ENCODE measurements at places on chromosomes 1 and 21.

- DNase-seq, result no peak
Measured at GRCh38 chr1:217088521-217089284, 365.5 kb upstream of the ESRRG start.

GRCh38 chr21:46193829-46194373 lies 9.6 kb upstream of the SPATC1L start:
- DNase-seq, result no peak

DNA sequence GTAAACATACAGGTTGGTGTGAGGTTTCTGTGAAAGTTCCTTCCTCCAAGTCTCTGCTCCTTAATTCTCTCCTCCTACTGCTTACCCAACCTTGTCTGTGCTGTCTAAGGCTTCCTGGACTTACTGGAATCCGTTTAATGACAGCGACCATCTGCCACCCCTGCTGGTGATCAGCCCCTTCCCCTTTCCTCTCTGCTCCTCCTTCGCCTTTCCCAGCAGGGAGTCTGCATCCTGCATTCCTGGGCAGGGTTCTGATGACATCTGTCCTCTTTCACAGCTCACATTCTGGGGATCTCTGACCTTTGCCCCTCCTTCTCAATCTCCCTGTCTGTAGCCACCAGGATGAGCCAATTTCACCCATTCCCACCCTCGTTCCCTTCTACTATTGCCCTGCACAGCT lies 66.5 kb downstream of the KIRREL1 start:
- DNase-seq, result no peak

GRCh38 chr1:40450495-40451237 lies 390 bp downstream of the ZFP69B start:
- peak; percentile 18 for DNase-seq

GRCh38 chr1:33394770-33395169 lies 36.1 kb downstream of the PHC2 start:
- no peak for DNase-seq

- peak; percentile 85 for DNase-seq
Measured at GRCh38 chr1:113978863-113979702, at the start of gene OLFML3. TSS of gene OLFML3 (plus strand) at chr1:113979474. CDS start at chr1:113979517, 43 bp downstream.

GRCh38 chr1:46539972-46540371 lies 11.5 kb downstream of the KNCN start:
- DNase-seq, result no peak

DNA sequence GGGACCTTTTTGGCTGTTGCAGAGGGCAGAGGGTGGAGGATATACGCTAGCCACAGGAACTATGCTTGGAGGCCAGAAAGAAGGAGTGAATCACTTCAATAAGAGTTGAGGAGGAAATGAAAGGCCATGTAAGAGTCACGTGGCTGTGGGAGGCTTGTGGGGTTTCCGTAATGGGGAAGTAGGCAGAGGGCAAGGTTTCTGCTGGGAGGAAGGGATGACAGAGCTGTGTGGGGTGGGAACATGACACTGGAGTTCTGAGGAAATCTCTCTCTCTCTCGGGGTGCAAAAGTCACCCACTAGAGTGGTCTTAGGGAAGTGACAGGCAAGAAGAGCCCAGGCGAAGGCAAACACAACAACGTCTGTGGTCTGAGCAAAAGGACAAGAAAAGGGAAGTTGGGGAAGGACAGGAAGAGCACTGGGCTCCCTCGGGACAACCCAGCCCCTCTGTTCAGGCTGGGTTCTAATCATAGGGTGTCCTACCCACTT lies 3.9 kb upstream of the CD1C start:
- DNase-seq, result no peak

DNA sequence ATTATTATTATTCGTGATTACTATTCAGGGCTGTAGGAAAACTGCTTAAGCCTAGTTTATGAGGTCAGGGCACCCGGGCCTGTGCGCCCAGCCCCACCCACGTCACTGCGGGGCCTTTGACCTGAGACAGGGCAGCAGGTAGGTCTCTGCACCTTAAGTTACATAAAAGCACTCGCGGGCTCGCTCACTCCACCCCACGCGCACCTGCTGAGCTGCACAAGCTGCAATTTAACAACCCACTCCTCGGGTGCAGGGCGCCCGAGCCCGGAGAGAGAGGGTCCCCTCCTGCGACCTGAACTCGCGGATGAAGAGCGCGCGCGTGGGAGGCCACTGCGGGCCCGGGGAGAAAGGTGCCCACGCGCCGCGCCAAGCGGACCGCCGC lies 477 bp downstream of the ICMT start:
- no peak for DNase-seq

GRCh38 chr1:30824736-30825429 lies 67.3 kb upstream of the LAPTM5 start:
- no peak for DNase-seq

- DNase-seq, result no peak
Measured at GRCh38 chr1:230342699-230343098, 83.4 kb downstream of the PGBD5 start.

DNA sequence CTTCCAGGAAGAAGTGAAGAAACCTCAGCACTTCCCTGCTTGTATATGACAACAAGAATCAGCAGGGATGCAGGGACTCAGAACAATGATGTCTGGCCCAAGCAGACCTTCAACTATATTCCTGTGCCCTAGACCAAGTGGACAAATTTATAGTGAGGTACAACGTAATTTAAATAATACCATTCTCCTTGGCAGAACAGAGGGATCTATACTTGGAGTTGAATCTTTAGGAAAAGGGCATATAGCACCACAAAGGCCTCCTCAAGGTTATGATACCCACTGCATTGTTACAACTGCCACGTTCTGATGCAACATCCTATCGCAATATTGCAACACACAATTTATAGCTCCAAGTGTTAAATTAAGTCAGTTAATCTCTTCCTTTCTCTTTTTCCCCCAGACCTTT lies 29.1 kb upstream of the GFI1 start:
- DNase-seq, result no peak

GRCh38 chr1:116886291-116886878 lies 23.3 kb upstream of the PTGFRN start:
- no peak for DNase-seq

DNA sequence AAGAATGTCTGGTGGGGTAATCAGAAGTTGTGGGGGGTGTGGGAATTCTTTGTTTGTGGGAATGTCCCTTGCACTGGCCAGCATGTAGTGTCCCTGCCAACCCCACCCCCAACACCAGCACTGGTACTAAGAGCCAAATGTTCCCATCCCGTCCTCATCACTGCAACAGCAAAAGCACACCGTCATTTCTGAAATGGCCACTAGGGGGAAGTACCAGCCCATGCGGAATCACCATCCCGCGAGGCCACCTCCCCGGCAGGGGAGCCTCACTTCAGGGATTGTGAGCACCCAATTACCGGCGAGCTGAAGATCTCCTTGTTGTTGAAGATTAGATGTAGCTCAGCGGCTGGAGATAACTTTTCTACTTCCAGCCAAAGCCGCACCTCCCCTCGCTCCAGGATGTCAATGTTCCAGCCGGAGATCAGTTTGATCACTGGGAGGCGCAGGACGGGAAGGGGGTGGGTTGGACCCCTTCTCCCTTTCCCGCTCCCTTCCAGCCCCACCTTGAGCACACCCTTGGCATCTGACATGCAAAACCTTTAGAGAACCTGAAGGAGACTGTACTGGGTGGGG lies 41.0 kb downstream of the MYOM3 start:
- DNase-seq, result peak; percentile 76

- no peak for DNase-seq
Measured at GRCh38 chr1:230877146-230877923, 9.0 kb upstream of the C1orf198 start.

GRCh38 chr1:200442537-200443156 lies 32.8 kb upstream of the ZNF281 start:
- DNase-seq, result no peak

DNA sequence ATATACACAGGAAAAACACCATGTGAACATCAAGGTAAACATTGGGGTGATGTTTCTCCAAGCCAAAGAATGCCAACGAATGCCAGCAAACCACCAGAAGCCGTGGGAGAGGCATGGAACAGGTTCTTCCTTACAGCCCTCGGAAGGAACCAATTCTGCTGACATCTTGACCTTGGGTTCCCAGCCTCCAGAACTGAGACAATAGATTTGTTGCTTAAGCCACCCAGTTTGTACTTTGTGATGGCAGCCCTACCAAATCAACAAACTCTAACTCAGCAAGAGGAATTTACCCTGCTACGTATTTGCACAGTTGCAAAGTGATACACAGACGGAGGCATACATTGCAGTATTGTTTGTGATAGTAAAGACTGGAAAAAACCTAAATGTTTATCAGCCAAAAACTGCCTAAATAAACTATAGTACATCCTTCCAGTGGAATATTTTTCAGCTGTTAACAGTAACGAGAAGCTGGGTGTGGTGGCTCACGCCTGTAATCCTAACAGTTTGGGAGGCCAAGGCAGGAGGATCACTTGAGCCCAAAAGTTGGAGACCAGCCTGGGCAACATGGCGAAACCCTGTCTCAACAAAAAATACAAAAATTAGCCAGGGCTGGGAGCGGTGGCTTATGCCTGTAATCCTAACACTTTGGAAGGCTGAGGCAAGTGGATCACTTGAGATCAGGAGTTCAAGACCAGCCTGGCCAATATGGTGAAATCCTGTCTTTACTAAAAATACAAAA lies 12.5 kb upstream of the ZC3H12A start:
- no peak for DNase-seq

DNA sequence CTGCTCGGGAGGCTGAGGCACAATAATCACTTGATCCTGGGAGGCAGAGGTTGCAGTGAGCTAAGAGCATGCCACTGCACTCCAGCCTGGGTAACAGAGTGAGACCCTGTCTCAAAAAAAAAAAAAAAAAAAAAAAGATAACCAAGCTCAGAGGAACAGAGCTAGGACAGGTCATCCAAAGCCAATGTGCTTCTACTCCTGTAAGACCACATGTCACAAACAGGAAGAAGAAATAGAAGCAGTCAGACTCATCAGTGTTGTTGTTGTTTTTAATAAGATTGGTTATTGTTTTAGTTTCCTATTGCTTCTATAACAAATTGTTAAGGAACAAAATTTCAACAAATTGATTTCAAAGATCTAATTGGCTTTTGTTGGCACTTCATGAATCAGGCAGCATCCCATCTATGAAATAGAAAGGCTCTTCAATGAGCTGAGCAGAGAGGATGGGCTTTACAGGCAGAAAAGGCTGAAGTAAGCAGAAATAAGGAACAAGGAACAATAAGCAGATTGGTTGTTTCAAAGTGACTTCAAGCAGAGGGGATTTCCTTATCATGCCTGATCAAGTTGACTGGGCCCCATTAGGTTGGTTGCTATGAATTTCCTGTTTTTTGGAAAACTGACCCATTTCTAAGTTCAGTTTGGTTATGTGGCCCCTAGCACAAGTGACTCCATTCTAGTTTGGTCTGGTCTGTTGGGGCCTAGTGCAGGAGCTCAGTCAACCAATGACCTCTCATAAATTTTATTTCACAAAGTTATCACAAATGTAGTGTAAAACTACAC lies 6.0 kb upstream of the AKNAD1 start:
- DNase-seq, result no peak

DNA sequence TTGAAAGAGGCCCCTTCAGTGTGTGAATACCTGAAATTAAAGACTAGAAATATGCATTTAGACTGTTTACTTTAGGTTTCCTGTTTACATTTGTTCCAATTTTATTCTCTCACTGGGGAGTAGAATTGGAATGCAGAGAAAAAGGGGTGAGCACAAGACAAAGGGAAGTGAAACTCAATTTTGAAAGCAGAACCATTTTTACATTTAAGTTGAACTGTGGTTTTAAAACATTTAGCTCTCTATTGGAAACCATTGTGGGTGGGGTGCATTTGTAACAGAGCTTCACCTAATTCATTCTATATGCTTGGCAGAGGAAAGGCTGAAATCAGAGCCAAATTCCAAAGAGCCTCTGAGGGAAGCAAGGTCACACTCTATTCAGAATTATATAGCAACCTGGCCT lies 235.3 kb upstream of the C1orf105 start:
- no peak for DNase-seq

DNA sequence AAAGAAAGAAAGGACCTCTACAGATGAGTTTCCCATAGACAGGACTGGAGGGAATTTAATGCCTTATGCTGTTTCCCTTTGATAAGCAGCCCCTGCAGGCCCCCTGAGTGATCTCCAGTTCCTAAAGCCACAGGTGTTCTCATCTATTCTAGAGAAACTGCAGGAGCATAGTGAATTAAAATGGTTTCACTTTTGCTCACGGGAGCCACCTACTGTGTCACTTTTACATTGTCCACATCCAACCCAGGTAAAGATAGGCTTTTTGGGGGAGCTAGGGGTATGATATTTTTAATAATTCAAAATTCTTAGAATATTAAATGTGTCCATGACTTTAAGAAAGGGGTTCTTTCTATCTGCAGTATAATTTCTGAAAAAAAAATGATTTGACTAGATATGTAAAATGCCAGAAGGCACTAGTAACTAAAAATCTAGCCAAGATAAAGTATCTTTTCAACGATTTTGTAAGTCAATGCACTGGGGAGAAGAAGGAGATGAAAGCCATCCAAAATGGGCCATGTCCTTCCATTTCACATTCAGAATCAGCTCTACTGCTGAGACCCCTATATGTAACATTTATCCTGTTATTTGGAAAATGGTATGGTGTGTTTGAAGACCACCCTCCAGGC lies 267.3 kb upstream of the DUSP10 start:
- peak; percentile 19 for DNase-seq

GRCh38 chr1:248696261-248696660 lies 6.3 kb downstream of the OR14I1 start:
- DNase-seq, result peak; percentile 11

DNA sequence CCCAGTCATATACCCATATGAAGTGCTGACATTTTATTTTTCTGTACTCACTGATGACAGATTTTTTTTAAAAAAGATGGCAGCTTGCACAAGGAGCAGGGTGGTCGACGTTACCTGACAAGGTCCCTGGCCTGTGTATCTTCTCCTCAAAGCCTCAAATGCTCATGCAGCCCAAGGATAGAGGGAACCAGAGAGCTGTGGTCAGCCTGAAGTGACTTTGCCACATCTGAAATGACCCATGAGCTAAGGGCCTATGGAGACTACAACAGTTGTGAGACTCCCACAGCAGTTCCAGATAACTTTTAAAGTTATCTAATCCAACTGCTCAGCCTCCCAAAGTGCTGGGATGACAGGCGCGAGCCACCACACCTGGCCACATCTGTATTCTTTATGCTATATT lies 131.1 kb downstream of the GLUL start:
- DNase-seq, result no peak

DNA sequence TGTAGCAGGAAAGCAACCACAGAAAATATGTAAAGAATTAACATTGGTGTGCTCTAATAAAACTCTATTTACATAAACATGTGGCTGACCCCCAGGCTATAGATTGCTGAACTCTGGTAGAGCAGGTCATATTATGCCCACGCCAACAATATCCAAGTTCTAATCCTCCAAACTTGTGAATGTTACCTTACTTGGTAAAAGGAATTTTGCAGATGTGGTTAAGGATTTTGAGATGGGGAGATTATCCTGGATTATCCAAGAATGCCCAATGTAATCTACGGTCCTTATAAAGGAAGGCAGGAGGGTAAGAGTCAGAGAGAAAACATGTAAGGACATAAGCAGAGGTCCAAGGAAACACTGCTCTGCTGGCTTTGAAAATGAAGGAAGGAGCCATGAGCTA lies 201.0 kb downstream of the USH2A start:
- no peak for DNase-seq
